ENCODE measurements at places on chromosomes 3 and 15.
A peak's percentile ranks its signal among the peaks of the same experiment; 100 is the strongest.

DNA sequence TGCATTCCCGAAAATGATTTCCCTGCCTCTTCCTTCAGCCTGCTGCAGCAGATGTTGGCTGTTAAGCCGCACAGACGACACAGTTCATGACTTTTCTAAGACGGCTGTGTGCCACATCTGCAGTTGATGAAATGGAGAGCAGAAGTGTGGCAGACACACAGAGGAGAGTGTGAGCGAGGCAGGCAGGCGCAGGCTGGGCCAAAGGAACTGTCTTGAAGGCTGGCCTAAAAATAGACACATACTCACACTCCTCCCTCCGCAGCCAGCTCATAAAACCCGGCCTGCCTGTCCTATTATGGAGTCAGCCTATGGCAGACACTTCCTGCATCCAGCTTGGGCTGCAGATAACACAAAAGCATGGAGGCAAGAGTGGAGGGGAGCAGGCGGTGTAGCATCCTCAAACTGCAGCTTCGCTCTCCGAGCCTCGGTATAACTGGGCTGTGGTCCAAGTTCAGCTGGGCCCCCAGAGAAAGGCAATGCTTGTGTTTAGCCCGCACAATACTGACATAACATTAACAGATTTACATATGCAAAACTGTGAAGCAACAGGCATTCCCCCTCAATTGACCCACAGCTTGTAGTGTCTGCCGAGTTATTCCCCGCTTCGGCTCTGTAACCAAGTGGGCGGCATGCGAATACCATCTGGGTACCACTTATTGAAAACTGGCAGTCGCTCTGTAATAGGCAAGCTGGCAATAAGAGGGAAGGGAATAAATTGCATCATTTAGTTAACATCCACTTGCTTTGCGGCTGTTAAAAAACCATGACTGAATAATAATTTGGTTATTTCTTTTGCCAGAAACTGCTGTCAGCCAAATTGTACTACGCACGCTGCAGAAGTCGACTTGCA lies 40.8 kb downstream of the FOXP1 start:
- peak; percentile 53 for DNase-seq

DNA sequence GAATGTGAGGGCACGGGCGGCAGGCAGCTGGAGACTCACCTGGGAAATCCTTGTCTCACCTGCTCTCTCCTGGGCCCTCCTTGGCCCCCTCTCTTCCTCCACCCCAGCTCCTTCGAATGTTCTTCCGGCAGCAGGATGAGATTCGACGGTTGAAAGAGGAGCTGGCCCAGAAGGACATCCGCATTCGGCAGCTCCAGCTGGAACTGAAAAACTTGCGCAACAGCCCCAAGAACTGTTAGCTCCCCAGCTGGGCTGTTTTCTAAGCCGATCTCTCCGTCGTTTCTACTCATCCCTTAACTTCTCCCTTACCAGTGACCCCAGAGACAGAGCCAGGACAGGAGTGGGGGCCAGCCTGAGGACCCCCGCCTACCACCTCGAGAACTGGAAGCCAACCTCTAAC lies 95.0 kb downstream of the ANP32A start:
- peak; percentile 6 for DNase-seq

- DNase-seq: no peak
Measured at GRCh38 chr3:179526989-179527391, 35.7 kb upstream of the ACTL6A start.

DNA sequence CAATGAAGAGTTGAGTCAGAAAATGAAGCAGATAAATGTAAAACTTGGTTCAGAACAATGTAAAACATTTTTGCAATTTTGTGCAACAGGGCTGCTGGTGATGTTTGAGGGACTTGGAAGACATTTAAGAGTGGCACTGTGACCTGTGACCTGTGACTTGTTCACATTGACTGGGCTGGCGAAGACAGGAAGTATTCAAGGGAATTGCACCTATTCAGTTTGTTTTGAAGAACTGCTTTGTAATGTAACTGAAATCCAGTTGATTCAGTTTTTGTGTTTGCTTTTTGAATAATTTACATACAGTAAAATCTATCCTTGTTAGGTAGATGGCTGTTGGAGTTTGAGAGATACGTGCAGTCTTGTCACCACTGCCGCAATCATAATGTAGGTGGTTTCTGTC lies 35.4 kb downstream of the MCTP2 start:
- no peak for DNase-seq

DNA sequence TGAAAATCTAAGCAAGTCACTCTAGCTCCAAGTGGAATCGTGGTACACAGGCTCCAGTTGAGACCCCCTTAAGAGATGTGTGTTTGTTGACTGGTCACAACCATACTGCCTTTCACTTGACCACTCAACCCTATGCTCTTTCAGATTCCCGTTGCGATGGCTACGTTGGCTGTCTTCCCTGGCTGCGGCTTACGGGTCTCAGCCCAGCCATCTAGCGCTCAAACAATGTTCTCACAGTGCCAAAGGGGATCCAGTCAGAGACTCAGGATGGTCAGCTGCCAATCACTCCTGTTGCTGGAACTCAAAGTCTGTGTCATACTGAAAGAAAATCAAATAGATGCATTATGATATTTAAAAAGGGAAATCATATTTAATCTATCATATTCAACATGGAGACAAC lies 237.6 kb downstream of the ITPR1 start:
- DNase-seq: no peak

GRCh38 chr3:140370686-140371085 lies 307.2 kb upstream of the TRIM42 start:
- DNase-seq: no peak

GRCh38 chr15:52069559-52069958 lies 43.0 kb downstream of the BCL2L10 start:
- DNase-seq: no peak

- DNase-seq: no peak
Measured at GRCh38 chr15:74680456-74680855, 15.4 kb downstream of the EDC3 start.

GRCh38 chr15:92392462-92392861 lies 1.2 kb upstream of the ST8SIA2 start:
- DNase-seq: no peak

- DNase-seq: no peak
Measured at GRCh38 chr3:54966979-54967378, 39.1 kb upstream of the LRTM1 start.

DNA sequence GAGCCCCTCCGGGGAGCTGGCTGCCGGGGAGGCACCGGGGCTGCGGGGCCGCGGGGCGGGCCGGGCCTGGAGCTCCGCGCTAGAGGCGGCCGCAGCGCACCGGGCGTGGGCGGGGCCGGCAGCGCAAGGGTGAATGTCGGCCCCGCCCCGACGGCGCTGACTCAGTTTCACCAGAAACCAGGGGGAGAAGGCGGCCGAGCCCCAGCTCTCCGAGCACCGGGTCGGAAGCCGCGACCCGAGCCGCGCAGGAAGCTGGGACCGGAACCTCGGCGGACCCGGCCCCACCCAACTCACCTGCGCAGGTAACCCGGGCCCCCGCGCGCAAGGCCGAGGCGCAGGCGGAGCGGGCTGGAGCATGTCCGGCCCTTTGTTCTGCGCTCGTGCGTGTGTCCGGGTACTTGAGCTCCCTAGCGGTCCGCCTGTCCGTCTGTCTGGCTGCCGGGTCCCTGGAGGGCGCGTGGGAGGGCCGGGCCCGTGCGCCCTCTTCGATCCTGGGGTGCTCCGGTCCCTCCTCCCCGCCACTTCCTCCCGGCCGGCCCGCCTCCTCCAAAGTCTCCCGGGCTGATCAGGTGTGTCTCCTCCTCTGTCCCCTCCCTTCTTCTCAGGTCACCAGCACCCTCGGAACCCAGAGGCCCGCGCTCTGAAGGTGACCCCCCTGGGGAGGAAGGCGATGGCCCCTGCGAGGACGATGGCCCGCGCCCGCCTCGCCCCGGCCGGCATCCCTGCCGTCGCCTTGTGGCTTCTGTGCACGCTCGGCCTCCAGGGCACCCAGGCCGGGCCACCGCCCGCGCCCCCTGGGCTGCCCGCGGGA lies at the start of gene SPINT1:
TSS of gene SPINT1 (plus strand) at position 164 of the 811 bp plus-strand sequence. CDS start at position 671, 507 bp downstream.
- no peak for DNase-seq

- DNase-seq: no peak
Measured at GRCh38 chr3:178676942-178677790, 140.9 kb downstream of the KCNMB2 start.

GRCh38 chr3:78066287-78066686 lies 1026.4 kb downstream of the ROBO2 start:
- no peak for DNase-seq

DNA sequence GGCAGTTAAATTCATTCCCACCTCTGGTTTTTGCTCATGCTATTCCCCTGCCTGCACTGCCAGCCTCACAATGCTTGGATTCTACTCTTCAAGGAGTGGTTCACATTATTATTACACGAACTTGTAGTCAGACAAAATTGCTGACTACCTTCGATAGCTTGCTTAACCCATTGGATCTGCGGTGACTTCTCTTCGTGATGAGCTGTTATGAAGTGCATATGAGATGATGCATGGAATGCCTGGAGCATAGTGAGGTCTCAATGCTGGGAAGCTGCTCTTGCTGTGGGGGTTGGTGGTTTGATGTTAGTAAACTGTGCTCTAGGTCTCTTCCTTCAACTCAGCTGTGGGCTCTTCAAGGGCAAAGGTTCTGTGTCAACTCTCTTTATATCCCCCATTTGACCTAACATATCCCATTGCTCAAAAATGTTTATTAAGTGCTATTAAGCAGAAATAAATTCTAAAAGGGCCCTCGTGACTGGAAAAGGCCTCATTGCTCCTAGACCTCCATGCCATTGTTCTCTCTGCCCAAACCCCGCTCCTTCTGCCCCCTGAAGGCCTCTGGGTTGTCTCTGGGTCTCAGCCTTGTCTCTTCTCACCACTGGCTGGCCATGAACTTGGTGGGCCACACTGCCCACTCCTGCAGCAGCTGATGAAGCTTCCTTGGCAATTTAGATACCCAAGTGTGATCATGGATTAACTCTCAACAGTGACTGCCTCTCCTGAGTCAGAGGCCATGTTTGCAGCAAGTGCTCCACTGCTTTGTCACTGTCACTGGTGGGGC lies 4.5 kb upstream of the SLCO2A1 start:
- DNase-seq: no peak

DNA sequence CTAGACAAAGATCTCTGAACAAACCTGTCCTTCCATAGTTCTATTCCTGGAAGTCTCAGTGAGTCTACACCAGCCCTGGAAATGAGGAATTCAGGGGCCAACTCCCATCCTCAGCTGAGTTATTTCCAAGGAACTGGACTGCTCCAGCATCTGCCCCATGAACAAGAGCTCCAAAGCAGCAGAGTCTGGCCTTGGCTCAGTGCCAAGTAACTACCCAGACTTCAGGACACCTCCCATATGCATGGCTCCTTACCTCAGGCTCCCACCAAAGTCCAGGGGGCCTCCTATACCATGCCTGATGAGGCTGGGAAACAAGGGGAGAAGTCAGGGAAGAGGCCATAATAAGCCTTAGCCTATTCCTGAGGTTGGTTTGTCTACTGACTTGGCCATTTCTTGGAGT lies 45.0 kb downstream of the FAIM start:
- DNase-seq: no peak

DNA sequence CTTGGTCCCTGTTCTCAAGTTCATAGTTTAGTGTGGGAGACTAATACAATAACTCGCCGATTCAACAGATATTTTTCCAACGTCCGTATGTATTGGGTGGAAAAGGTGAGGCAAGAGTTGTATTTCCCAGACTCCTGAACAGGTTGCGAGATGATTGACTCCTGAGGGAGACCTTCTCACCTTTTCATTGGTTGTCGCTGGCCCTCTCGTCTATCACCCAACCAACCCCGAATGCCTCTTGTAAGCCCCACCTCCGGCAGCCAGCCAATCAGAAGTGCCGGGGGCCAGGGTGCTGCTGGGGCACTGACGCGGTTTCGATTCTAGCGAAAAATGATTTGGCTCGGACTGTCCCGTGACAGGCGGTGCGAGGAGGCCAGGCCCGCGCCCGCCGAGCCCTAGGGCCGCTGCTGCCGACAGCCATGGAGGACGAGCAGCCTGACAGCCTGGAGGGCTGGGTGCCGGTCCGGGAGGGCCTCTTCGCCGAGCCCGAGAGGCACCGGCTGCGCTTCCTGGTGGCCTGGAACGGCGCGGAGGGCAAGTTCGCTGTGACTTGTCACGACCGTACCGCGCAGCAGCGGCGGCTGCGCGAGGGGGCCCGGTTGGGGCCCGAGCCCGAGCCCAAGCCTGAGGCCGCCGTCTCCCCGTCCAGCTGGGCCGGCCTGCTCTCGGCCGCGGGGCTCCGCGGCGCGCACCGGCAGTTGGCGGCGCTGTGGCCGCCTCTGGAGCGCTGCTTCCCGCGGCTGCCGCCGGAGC lies at the start of gene WHAMM:
TSS of gene WHAMM (plus strand) at position 321 of the 753 bp plus-strand sequence. CDS start at position 420, 99 bp downstream.
- peak; percentile 97 for DNase-seq

- DNase-seq: peak; percentile 62
Measured at GRCh38 chr3:122576174-122576940, 1.1 kb upstream of the PARP15 start.

DNA sequence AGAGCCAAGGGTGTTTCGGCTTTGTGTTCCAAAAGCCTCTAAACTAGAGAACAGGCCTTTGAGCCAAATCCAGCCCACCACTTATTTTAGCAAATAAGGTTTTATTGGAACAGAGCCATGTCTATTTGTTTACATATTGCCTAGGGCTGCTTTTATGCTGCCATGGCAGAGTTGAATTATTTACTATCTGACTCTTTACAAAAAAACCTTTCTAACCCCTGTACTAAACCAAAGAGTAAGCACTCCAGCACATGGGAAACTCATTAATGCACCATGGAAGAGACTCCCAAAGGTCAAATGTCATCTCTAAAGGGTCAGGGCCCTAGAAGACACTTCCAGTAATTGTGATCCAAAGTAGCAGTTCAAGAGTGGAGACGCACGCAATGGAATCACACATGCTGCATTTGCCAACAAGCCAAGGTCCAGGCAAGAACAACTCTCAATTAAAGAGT lies 22.3 kb downstream of the OSBPL10 start:
- no peak for DNase-seq

DNA sequence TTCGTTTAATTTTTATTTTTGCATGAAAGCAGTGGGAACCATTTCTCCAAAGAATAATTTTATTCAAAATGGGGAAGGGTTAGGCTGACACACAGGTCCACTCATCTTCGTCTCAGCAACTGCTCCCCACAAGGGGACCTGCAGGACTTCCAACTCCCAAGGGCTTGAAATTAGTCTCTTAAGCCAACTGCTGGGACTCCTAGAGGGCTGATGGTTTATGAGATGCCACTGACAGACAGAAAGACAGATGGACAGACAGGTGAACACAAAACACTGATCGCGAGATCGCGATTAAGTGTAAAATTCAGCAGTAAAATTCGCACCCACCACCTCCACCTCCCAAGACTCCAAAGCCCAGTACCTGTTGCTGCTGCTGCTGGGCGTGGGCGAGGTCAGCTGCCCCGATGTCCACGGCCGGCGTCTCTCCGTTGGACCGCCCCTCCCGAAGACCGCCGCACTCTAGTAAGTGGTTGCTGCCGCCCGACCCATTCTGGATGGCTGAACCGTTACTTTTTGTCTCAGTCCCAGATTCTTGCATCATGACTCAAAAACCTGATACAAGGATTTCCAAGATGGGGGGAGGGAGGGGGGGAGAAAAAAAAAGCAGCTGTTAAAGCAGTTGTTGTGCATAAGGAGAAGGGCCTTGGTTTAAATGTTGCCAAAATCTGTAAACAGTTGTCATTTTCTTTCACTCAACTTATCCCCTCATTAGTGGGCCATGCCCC lies 385.5 kb downstream of the FOXP1 start:
- DNase-seq: no peak

- DNase-seq: no peak
Measured at GRCh38 chr15:40010686-40011085, 28.3 kb downstream of the SRP14 start.

- DNase-seq: no peak
Measured at GRCh38 chr3:4163011-4163410, 140.2 kb upstream of the SETMAR start.

All from CD4-positive, alpha-beta T cell treated with Interferon gamma for 1 hour (primary cell).